ENCODE measurements at places on chromosomes 13 and 19.

DNA sequence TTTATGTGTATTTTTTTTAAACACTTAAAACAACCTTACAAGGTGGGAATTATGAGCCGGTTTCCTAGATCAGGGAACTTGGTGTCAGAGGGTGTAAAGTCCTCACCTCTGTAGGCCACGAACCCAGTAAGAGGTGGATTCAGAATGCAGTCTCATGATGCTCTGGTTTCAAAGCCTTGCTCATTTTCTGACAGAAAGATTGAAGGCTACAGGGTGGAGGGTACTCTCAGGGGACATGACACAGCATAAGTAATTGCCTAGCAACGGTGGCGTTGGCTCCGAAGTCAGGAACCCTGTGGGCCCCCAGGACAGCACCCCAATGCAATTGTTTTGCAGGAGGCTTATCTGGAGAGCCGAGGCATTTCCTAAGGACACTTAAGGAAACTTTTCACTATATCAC is 794.7 kb downstream of the EFNB2 start:
- no peak for DNase-seq

DNA sequence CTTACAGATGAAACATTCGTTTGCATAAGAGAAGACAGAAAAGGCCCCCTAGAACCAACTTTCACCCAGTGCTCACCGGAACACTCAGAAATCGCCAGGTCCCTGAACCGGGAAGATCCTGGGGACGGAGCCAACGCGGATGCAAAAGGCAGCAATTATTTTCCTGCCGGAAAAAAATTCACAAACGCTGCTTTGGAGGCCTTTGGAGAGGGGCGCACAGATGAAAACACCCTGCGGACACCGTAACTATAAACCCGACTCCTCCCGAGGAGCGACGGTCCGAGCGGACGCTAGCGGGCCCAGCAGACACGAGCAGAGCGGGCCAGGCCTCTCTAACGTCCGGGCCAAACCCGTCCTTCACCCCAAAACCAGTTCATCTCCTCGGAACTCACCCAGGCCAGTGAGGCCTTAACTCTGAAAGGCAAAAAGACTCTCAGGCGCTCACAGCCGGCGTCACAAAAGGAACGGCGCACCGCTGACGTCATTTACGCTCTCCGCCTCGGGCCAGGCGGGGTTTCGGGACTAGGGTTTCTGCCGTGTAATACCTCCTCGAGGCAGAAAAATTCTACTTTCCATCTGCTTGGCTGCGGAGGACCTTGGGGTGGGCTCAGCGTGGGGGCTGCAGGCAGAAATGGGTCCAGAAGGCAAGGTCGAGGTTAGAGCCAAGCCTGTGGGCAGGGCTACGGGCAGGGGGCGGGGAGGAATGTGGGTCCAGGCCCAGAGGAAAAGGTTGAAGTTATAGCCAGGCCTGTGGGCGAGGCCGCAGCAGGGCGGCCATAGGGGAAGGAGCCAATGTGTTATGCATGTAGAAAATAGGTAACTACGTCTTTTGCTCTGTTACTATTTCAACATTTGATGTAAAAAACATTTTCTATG is at the start of gene ZNF426:
TSS of gene ZNF426 (minus strand) at position 463 of the 876 bp plus-strand sequence. CDS start 2,413 bp downstream, outside the sequence.
- peak; percentile 72 for DNase-seq

DNA sequence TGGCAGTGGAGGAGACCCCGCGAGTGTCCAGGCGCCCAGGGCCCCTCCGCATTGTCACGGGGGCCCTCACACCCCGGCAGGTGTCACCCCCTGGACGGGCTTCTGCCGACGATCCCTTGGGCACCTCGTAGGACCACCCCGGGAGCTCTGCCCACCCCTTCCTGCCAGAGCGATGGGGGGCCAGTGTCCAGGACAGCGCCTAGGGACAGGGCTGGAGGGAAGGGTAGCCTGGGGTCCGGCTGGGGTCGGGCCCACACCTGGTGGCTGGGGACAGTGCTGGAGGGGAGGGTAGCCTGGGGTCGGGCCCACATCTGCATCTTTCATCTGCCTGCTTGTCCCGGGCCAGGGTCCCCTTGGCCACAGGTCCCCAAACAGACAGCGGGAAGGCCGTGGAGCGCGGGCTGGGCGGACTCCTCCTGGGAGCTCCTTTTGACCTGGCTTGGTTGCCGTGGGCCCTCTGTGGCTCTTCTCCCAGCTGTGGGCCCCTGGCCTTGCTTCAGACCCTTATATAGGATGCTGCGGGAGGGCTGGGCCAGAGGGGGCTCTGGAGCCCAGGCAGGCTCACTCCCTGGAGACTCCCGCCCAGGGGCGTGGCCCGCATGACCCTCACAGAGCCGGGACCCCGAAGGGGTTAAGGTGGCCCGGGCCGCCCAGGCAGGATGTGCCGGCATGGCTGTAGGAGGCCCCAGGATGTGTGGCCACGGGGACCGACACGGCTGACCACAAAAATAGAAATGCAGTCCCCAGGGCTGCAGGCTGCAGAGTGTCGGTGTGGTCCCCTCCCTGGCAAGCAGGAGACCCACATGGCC is 74.1 kb upstream of the MCF2L start:
- no peak for DNase-seq

DNA sequence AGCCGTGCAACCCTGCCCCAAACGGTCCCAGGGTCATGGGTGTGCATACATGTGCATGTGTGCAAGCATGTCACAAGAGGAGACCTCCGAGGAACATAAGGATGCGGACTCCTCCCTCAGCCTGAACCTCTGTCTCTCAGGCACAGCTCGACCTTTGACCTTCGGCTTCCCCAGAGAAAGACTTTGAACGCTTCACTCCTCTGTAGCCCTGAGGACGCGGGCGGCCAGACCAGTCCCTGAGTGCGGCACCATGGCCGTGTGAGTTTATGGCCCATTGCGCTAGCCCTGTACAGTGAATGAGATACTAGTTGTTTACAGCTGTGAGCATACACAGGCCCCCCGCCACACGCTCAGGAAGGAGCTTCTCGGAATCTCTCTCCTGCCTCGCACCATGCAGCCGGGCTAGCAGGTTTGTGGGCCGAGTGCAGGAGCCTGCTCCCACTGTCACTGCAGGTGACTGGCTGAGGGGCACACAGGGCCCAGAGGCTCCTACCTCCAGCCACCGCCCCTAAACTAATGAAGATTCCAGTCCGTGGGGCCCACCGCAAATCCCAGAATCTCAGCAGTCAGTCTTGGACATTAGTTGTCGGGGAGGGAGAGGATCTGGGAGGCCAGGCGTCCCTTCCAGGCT is 10.8 kb downstream of the RASA3 start:
- no peak for DNase-seq

DNA sequence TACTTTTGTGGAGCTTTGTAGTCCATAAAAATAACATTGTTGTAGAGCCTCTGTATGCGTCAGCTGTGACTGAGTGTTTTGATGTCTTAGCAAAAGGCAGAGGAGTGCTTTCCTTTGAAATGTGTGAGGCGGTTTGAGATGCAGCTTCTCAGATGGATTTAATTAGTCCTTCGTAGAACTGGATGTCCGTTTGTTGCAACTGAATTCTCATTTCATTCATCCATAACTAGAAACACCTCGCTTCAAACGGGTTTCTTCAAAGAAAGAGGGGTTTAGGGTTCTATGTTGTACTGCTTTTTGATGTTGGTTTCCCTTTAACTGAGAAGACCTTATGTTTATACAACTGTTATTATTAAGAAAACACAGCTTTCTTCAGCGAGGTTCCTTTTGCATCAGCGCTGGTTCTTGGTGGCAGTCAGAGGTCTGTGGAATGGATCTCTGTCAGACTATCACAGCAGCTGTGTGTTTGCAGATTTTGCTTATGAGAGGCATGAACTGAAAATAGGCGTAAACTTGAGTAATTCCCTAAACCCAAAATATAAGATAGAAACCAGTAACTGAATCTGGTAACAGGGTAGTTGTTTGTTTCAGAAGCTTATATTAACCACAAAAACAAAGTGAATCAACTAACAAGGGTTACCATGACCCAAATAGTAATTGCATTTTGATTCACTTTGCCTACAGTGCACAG is 194.4 kb downstream of the GGACT start:
- DNase-seq = peak; percentile 53

GRCh38 chr19:2338055-2338615 is 9.7 kb downstream of the SPPL2B start:
- no peak for DNase-seq

GRCh38 chr13:96020155-96020575 is 33.0 kb downstream of the UGGT2 start:
- peak; percentile 55 for DNase-seq

DNA sequence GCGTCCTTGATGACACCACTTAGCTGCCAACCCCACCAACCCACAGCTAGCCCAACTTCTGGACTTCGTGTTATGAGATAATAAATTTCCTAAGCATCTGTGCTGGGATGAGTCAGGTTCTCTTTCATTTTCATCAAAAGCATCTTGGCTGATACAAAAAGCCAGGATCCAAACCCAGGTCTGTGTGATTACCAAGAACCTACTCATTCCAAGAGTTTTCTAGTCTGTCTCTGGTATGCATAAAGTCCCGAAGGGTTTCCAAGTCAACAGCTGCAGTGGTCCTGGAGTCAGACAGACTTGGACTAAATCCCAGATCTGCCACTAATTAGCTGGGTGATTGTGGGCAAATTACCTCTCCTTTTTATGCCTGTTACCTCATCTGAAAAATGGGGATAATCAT is 55.5 kb upstream of the SERP2 start:
- no peak for DNase-seq

- DNase-seq = no peak
Observed at GRCh38 chr19:14477418-14478112, 2.4 kb upstream of the PTGER1 start.

DNA sequence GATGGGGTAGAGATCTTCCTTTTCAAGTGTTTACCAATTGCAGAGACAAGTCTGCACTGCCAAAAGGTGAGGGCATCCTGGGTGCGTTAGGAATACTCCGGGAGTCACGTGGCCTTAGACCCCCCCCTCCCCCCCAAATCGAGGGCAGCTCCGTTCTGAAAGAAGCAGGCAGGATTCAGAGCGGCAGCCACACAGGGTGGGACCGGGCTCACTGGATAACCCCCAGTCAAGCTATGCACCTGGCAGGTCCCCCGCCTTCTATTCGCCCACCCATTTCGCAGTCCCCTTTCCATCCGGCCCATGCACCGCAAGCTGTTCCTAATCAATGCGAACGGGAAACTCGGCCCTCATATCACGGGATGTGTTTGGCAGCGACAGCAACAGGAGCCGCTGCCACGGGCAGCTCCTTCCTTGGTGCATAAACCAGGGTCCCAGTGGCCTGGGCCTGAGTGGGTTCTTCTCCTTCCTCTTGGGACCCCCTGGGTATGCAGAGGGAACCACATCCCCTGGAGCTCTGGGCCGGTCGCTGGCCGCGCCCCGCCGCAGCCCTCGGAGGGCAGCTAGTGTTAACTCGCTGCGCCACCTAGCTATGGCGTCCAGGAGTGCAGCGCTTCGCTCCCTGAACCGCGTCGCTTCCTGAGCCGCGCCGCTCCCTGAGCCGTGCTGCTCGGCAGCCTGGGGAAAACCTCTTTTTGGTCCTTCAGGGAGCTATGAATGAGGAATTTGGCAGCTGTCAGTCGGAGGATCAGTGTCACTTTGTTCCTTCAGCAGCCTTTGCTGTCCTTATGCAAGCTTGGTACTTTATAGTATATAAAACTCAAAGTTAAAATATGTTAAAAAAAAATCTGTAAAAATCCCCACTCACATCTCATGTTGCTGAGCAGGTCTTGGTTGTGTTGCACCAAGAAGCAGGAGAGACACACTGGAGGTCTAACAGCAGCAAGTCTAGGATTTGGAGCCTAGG is 41.4 kb downstream of the LYL1 start:
- DNase-seq = peak; percentile 54

DNA sequence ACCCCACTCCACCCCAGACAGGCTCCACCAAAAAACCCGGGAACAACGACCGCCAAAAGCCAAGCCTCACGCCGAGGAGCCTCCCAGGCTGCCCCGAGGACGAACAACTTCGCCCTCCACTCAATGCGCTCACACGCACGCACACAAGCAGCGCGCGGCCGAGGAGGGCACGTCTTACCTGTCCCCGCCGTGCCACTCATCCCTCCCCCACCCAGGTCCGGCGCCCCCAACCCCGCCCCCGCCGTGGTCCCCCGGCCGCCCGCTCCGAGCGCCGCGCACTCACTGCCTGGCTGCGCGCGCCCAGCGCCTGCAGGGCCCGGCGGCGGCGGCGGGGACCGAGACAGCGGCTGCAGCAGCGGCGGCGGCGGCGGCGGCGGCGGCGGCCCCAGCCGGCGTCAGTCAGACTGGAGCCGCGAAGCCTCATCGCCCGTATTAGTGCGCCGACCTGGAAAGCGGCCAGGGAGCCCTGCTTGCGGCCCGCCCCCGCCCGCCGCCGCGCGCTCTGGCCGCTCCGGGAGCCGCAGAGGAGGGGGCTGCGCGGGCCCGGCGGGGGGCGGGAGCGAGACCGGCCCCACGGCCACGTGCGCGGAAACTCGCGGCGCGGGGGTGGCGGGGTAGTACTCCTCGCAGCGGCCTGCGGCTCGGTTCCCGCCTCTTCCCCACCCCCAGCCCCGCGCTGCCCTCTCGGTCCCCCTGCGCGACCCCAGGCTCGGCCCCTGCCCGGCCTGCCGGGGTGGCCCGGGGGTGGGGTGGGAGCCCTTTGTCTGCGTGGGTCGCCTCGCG is at the start of gene SMAD9:
TSS of gene SMAD9 (minus strand) at position 406 of the 783 bp plus-strand sequence. CDS start 40,549 bp downstream, outside the sequence.
- DNase-seq = peak; percentile 32

GRCh38 chr13:22594041-22594440 is 586.7 kb upstream of the SGCG start:
- DNase-seq = no peak

DNA sequence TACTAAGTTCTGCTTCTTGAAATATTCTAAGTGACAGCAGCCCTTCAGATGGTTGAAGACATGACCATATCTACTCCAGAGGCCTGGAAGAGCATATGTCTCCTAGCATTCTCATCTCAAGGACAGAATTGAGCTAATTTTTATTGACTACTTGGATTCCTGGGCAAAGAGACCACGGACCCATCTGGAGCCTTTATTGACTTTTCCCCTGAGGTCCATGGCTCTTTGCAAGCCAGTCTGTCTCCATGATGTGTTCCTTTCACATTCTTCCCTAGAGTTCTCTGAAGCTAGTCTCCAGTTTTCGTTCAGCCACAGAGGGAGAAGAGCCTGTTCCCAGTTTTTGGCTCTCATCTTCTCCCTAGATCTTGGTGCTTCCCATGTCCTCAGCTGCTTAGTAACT is 202.7 kb downstream of the PCCA start:
- DNase-seq = no peak

GRCh38 chr19:33409906-33410685 is 36.6 kb downstream of the CEBPG start:
- no peak for DNase-seq

GRCh38 chr13:37195621-37196020 is 90.2 kb upstream of the CSNK1A1L start:
- DNase-seq = no peak

- DNase-seq = no peak
Observed at GRCh38 chr13:40164133-40164532, 502.3 kb downstream of the FOXO1 start.

DNA sequence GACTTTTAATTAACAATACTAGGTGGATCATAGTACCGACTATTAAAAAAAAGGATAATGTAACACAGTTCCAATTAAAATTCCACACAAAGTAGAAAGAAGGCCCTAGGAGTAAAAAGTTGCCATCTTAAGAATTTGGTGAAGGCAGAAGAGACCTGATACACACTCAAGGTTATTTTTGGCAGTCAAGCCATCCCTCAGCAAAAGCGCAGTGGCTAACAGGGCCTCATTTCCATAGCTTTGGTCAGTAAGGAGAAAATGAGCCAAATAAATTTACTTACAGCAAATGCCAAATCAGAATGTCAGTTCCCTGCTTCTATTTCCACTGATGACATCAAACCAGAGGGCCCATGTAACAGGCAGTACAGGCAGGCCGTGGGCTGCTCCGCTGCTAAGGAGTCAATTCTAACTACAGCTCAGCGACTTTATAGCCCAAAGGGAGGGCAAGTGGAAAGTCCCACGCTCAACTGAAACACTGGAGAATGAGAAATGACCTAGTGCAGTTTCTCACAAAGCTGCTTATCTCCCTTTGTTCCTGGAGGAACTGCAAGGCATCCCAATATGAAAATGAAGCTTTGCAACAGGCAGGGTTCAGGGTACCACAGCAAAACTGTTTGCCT is 6.3 kb downstream of the ARGLU1 start:
- DNase-seq = no peak
